ENCODE measurements at places on chromosomes 4 and X.

- no peak for DNase-seq
These were observed 1344.9 kb upstream of the TENM3 start for GRCh38 chr4:180898305-180898704.

DNA sequence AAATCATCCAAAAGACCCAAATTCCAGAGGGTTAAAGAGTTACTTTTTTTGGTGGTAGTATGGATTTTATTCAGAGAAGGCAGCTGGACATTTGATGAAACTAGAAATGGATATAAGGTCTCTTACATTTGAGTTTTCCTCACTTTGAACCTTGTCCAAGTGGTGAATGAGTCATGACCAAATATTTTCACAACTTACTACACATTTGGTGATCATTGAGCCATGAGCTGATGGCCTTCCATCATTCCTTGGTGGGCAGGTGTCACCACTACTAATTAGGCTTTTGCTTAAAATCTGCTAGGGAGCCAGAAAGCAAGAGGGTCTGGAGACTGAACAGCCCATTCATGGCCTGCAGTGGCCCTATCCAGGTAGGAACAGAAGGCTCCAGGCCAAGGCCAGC, 620.2 kb upstream of the INTU start:
- no peak for DNase-seq

DNA sequence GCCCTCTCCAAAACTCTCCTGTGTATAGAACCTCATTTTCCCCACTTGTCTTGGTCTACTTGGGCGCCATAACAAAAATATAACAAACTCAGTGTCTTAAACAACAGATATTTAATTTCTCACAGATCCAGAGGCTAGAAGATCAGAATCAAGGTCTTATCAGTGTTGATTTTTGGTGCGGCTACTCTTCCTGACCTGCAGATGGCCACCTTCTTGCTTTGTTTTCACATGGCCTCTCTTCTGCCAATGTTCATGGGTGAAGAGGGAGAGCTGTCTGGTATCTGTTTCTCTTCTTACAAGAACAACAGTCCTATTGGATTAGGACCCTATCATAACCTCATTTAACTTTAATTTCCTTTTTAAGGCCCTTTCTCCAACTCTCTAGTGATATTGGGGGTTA, 177.3 kb downstream of the PABPC4L start:
- DNase-seq: no peak

DNA sequence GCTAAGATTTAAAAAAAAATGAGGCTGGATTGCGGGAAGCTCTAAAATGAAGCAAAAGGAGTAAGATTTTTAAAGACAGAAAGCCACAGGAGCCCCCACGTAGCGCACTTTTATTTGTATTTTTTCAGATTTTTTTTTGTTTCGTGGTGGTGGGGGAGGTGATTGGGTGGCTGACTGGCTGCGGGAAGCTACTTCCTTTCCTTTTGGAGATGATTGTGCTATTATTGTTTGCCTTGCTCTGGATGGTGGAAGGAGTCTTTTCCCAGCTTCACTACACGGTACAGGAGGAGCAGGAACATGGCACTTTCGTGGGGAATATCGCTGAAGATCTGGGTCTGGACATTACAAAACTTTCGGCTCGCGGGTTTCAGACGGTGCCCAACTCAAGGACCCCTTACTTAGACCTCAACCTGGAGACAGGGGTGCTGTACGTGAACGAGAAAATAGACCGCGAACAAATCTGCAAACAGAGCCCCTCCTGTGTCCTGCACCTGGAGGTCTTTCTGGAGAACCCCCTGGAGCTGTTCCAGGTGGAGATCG, 908 bp downstream of the PCDH10 start:
- DNase-seq: no peak

DNA sequence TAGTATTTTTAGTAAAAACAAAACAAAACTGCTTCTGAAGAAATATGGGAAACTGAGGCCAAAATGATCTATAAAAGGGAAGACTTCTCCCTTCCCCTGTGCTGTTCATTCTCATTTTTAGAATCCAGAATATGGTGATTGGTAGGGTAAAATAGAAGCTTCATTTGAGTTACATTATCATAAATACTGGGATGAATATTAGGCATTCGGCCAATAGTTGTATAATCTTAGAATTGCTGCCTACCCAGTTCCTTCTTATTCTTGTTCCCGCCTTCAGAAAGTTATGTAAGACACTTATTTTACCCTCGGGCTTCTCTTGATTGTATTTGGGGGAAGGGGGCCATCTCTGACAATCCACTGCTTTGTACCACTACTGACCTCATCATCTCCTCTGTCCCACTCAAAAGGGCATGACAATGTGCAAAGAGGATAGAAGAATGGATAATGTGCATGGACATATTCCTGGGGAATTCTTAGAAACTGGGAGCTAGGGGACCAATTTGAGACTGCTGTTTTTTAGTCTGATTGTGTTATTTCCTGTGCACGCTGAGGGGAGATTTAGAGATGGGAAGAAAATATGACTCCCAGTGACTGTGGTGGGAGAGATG, 588 bp downstream of the ART3 start:
- no peak for DNase-seq

DNA sequence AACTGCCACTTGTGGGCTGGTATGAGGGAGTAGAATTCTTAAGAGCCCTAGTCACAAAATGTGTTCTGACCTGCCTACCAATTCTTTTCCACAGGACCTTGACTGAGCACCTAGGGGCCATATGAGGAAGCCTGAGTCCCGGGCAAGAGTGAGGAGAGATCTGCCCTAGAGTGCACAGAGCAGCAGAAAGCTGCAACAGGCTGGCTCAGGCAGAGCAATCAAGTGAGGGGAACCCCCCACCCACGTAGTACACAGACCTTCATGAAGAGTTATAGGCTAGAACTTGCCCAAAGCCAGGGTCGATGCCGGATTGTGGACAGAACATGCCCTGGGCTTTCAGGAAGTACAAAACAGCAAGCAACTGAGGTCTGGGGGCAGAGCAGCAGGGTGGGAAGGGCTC, 117.0 kb downstream of the SPOCK3 start:
- DNase-seq: no peak

DNA sequence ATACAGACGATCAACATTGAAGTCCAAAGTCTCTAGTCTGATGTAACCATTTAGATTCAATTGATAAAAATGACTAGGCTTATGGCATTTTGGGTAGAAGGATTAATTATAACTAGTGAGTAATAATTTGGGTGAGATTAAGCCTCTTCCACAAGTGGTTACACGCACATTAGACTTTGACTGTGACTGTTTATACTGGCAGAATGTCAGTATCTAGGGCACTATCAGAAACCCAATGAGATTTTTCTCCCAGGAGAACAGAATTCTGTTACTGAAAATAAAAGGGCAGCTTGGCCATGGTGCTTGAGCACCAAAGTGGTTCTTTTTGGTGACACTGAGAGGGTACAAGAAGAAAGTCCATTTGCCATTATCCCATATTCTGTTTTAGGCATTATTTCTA, 3.3 kb downstream of the PLS3 start:
- DNase-seq: no peak

DNA sequence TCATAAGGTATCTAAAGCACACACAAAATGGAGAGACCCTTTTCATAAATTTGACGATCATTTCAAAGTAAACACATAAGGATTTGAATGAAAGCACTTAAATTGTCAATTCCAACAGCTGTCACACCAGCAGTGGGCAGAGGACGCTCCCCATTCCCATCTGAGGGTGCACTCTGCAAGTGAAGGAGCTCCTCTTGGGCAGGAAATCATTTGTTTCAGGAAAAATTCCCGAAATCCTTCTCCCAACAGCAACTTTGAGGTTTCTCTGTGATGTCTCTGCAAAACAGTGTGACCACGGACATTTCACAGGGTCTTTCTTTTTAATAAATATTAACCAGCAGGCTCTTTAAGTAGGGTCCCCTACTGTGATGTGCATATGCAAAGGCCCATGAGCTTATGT, 111.0 kb downstream of the EPHA5 start:
- DNase-seq: no peak

GRCh38 chr4:180449395-180449956, 1793.7 kb upstream of the TENM3 start:
- DNase-seq: no peak

- no peak for DNase-seq
These were observed 23.5 kb downstream of the RAB40A start for GRCh38 chrX:103495786-103496185.

GRCh38 chr4:5720980-5721379, 10.0 kb downstream of the EVC start:
- DNase-seq: no peak

- DNase-seq: no peak
These were observed 1.6 kb upstream of the LOC101059915 start for GRCh38 chrX:71665747-71666146.

DNA sequence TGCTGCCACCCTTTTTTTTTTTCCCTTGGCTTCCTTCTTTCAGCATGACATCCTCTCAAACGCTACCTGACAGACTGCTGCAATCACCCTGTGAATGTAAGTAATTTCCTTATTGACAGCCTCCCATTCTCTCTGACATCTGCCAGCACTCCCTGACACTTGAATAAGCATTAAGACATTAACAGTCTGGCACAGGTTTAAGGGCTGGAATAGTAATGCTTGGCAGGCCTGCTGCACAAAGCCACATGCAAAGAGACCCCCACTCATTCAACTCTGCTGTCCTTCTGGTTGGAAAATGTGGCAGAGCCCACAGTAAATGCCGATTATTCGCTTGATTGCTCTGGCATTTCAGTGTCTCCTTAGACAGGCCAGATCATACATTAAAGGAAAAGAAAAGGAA, 28.1 kb upstream of the RASGEF1B start:
- DNase-seq: no peak

DNA sequence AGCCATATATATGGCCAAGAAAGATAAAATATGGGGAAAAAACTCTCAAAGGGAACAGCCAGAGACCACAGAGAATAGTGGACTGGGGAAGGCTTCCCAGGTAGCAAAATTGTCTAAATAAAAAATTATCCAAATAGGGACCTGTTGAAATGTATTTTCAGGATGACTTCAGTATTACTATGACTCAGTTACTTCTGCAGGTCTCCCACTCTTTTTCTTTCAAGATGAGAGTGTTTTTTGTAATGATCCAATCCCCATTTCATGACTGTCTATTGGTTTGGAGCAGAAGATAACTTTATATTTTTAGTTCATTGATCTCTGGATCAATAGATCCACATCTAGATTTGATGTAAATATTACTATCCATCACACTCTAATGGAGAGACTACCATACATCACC, 372.1 kb upstream of the EMCN start:
- no peak for DNase-seq

- DNase-seq: no peak
These were observed 56.7 kb downstream of the PRPS1 start for GRCh38 chrX:107684956-107685385.

- DNase-seq: no peak
These were observed 97.8 kb downstream of the ZNF674 start for GRCh38 chrX:46447384-46447783.

DNA sequence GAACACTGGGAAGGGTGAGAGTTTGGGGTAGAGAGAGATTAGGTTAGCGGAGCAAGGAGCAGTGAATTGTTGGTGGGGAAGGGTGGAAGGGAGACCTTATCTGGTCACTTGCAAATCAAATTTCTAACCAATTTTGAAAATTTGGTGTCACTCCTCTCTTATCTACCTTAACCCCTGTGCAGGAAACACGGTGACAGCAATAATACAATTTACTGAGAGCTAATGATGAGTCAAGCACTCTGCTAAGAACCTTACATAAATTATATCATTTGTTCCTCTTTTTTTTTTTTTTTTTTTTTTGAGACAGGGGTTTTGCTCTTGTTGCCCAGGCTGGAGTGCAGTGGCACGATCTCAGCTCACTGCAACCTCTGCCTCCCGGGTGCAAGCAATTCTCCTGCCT, 116.4 kb downstream of the C4orf51 start:
- DNase-seq: no peak

- DNase-seq: no peak
These were observed 10.3 kb upstream of the CXCL2 start for GRCh38 chr4:74109116-74109869.

DNA sequence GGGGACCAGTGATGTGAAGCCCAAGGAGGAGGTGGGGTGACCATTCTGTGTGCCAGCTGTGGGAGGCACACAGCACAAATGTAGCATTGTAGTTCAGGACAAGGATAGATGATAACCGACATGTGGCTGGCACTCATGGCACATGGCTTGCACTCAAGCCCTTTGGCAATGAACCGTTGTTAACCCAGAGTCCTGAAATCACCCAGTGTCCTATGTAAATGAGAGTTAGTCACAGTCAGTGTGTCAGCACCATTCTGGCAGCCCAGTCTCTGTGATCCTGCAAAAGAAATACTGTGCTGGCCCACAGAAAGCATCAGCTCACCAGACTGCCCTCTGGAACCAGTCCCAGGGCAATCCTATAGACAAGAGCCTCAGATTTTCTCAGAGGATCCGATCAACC, 339.3 kb downstream of the MID1IP1 start:
- DNase-seq: no peak

DNA sequence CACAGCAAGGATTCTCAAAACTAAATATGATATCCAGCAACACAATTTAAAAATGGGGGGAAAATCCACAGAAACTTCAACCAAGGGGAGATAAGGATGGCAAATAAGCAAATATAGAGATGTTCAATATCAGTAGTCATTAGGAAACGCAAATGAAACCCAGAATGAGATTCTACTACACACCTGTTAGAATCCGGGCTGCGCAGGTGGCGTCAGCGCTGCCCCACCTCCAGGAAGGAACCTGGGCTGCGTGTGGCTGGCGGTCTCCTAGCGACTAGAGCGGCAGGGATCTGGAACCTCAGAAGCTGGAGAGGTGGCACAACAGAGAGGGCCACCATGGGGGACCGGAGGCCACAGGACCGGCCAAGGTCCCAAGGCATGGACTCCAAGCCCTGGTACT, at the start of gene FAM47B:
Gene FAM47B, plus strand, starts transcription at position 301 of the 400 bp plus-strand sequence. Its CDS starts 36 bp downstream, at position 337.
- DNase-seq: no peak

DNA sequence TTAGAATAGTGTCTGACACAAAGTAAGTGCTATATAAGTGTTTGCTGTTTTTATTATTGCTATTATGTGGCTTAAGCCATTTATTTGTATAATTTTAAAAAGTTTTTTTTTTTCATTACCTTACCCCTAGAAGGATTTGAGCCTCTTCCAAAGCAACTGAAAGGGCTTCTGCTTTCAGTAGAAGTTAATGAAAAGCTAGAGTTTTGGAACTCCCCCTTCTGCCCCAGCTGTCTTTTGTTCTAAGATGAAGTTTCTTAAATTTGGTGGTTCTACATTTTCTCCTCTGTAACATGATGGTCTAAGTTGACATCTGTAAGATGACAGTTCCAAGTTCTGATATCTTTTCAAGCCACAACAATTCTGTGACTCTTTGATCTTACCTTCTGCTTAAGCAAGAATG, 30.3 kb downstream of the FHIP1A start:
- DNase-seq: no peak
